ENCODE measurements at places on chromosomes 5 and 9.

GRCh38 chr9:107827304-107827703, 337.7 kb upstream of the KLF4 start:
- no peak for DNase-seq

DNA sequence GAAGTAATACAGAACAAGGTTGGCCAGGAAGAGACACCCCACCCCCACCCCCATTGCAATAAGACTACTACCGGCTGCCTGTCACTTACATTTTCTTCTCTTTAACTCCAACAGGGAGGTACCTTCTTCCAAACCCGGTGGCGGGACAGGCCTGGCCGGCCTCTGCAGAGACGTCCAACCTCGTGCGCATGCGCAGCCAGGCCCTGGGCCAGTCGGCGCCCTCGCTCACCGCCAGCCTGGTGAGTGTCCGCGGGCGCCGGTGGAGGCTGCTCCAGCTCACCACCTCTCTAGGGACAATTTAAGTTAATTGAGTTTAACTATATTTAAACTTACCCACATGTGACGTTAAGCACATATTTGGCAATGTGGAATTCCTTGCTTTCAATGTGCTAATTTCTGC, 192.4 kb downstream of the MAST4 start:
- DNase-seq: no peak

GRCh38 chr5:150167908-150168307, 1.3 kb downstream of the CDX1 start:
- no peak for DNase-seq

DNA sequence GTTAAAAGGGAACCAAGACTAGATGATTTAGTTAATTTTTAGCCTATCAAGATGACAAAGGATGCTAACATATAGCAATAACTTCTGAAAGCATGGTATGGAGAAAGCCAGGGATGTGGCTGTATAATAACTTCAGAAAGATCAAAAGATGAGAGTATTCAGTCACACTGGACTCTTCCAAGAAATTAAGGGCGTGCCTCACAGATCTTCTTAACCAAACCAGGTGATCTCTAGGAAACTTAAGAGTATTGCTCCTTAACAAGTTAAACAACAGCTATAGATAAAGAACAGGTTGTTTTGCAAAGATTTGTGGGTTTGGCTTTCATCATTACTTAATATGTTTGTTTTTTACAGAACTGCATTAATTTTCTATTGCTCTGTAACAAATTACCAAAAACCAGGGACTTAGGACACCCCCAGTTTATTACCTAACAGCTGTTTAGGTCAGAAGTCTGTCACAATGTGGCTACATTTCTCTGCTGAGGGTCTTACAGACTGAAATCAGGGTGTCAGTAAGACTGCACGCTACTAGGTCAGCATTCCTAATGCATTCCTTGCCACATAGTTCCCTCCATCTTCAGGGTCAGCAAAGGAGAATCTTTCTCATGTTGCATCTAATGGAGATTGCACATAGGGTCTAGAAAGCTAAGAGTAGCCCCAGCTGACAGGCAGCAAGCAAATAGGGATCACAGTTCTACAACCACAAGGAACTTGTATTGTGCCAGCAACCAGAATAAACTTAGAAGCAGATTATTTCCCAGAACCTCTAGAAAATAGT, 113.8 kb downstream of the WDR70 start:
- DNase-seq: no peak

GRCh38 chr9:119224431-119224830, 144.8 kb downstream of the BRINP1 start:
- no peak for DNase-seq

DNA sequence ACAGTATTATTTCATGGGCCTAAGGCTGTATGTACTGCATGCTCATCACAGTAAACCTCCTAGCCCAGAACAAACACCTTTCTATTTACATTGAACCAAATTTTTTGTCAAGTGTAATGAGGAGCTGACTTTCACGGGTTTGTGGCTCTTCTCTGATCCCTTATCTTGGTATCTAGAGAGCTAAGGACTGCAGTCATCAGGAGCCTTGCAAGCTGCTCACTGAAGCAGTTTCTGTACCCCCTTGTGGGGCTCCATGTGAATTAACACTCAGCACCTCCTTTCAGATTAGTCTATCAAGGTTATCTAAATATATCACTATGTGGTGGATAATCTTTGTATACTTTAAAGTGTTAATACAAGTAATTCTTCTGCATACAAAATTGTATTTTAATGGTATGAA, 108.2 kb downstream of the AUH start:
- no peak for DNase-seq

GRCh38 chr9:127340721-127341120, 56.2 kb upstream of the SLC2A8 start:
- DNase-seq: no peak

Data from AG04450 (cell line).